Colonic mucosa (tissue), 4 donors: ENCODE measurements at places on chromosomes 3 and 15.

DNA sequence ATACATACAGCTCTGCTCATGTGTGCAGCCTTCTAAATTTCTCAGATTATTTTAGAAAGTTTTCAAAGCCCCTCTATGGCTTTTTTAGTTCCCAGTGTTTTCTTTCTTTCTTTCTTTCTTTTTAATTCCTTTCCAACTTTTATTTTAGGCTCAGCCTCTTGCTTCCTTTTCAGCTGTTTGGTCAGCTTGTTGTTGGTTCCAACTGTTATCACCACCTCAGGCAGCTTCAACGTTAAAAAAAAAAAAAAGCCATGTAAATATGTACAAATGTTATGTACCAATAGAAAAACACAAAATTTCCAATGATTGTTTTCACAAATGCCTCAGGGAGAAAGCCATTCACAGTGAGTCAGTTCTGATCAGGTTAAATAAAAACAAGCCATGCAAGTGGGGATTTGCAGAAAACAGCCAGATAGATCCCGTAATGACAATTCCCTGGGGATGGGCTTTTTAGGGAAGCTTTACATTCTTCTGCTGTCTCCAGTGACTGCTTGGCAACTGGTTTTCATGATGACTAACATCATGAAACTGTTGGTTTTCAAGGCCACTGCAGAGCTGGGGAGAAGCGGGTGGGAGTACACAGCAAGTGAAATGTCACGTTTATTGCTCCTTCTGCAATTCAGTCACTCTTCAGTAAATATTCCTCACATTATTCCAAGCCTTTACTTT, 908.4 kb downstream of the EPHA3 start:
- H3K27ac ChIP-seq: no peak overlapping the region
- H3K4me1 ChIP-seq: no peaks in the 10 kb centered on the region
- no peaks in the 10 kb centered on the region for H3K27me3 ChIP-seq
- no peak for DNase-seq
- no peak overlapping the region for H3K4me3 ChIP-seq

DNA sequence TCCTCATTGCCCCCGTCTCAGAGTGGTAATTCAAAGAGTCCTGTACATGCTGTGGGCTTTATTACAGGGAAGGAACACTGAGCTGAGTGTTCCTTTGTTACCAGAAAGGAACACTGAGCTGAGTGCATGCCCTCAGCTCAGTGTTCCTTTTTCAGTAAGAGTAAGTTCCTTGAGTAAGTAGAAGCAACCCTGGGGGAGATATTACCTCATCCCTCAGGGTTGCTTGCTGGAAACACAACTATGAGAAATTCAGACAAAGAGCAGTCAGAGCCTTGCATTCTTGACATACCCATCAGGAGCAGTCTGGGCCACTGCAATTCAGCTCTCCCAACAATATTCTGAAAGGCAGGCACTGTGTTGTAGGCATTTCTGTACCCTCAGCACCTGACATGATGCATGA, 17.0 kb downstream of the CHRM5 start:
- no peak overlapping the region for H3K27ac ChIP-seq
- H3K4me1 ChIP-seq: no peaks in the 10 kb centered on the region
- no peaks in the 10 kb centered on the region for H3K36me3 ChIP-seq
- H3K4me3 ChIP-seq: no peak overlapping the region
- DNase-seq: no peak
- no peaks in the 10 kb centered on the region for H3K27me3 ChIP-seq

DNA sequence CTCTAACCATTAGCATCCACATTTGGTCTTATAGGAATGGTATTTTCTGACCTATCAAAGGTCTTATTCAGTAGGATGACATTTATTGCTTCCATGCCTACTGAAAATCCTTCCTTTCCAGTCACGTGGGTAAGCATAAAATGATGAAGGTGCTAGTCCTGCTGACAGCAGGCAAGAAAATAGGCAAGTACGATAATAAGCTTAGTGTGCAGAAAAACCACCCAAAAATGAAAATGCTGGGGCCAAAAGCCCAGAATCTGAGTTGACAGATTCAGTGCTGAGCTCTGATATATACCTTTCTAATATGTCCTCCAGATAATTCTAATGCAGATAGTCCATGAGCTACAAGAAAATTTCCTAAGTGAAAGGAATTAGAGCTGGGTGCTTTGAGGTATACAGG, 194.8 kb downstream of the WDR72 start:
- no peaks in the 10 kb centered on the region for H3K4me1 ChIP-seq
- no peak overlapping the region for H3K27ac ChIP-seq
- no peak for DNase-seq
- no peaks in the 10 kb centered on the region for H3K27me3 ChIP-seq
- no peaks in the 10 kb centered on the region for H3K36me3 ChIP-seq

DNA sequence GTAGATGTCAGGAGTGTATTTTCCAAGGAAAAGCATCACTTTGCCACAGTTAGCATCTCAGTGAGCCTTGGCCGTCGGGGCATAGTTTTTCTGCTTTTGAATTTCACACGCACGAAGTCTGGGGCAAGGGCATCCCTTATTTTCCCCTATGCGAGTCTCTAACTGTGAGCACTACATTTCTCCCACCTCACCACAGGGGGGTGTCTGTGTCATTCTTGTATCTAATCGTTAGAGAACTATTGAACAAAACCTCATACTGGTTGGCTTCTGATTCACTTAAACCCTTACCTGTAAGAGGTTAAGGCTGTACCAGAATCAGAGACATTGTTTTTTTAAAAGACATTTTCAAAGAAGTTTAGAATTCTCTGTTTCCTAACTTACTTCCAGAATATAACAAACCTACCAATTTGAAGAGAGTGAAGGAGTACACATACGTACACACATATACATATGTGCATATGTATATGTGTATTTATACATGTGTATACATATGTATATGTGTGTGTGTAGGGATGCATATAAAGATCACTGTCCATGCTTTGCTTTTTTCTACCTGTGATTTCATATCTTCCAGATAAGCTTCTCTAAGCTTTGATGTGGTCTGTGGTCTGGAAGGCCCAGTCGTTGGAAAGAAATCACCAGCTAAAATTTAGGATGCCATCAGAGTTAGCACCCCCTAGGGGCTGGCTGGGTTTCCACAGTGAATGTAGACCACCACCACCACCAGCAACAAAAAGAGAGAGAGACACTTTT, 49.4 kb downstream of the MYZAP start:
- H3K36me3 ChIP-seq: no peaks in the 10 kb centered on the region
- no peak overlapping the region for H3K4me3 ChIP-seq
- peaks cover 3% of the 10 kb centered on the region for H3K4me1 ChIP-seq

GRCh38 chr15:73628976-73629797, 4.0 kb downstream of the NPTN start:
- DNase-seq: no peak
- H3K4me3 ChIP-seq: no peak overlapping the region
- no peaks in the 10 kb centered on the region for H3K27me3 ChIP-seq
- no peaks in the 10 kb centered on the region for H3K36me3 ChIP-seq
- peaks cover 26% of the 10 kb centered on the region for H3K4me1 ChIP-seq

DNA sequence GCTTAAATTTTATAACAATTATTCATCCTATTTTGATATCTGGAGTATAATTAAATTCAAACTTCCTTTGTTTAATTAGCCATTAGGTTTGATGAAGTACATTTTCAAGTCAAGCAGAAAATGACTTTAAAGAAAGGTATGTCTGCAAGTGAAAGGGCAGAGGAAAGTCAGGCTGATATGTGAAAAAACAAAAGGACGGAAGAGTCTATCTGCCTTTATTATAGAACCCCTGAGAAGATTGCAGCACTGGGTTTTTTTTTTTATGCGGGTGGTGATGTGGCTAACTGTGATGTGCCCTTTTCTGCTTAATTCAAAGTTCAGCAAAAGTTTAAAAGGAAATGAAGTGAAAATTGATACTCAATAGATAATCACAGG, 83.2 kb downstream of the COL8A1 start:
- no peak for DNase-seq
- no peak overlapping the region for H3K4me3 ChIP-seq
- no peak overlapping the region for H3K27ac ChIP-seq
- H3K4me1 ChIP-seq: no peaks in the 10 kb centered on the region
- H3K36me3 ChIP-seq: no peaks in the 10 kb centered on the region

GRCh38 chr3:127718245-127718915, 45.6 kb downstream of the ABTB1 start:
- no peak overlapping the region for H3K27ac ChIP-seq
- DNase-seq: no peak
- no peaks in the 10 kb centered on the region for H3K4me1 ChIP-seq
- H3K4me3 ChIP-seq: no peak overlapping the region

- no peaks in the 10 kb centered on the region for H3K36me3 ChIP-seq
- H3K4me1 ChIP-seq: no peaks in the 10 kb centered on the region
- H3K27me3 ChIP-seq: no peaks in the 10 kb centered on the region
- no peak overlapping the region for H3K27ac ChIP-seq
- no peak overlapping the region for H3K4me3 ChIP-seq
- DNase-seq: peak; percentile 22
Measured at GRCh38 chr3:17412950-17413530, 329.4 kb downstream of the TBC1D5 start.

GRCh38 chr15:38658431-38658830, 93.8 kb upstream of the RASGRP1 start:
- no peak for DNase-seq
- H3K36me3 ChIP-seq: no peaks in the 10 kb centered on the region
- H3K4me1 ChIP-seq: no peaks in the 10 kb centered on the region
- no peak overlapping the region for H3K27ac ChIP-seq

DNA sequence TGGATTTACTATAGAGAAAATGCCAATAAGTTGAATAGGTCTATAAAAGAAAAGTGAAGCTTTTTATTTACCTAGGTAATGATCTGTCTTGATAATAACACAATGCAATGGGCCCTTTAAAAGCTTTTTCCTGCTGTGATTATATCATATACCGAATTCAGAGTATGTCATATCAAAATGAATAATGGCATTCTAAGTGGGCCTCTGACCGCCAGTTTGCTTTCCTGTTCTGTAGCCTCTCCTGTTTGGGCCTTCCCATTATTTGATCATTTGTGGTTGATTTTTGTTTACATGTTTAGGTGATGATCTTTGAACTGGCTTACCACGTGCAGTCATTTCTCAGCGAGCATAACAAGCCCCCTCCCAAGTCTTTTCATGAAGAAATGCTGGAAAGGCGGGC, 14.9 kb downstream of the EIF2AK4 start:
- peaks cover 4% of the 10 kb centered on the region for H3K36me3 ChIP-seq
- DNase-seq: no peak
- no peaks in the 10 kb centered on the region for H3K4me1 ChIP-seq
- H3K27me3 ChIP-seq: no peaks in the 10 kb centered on the region
- no peak overlapping the region for H3K27ac ChIP-seq
- H3K4me3 ChIP-seq: no peak overlapping the region

DNA sequence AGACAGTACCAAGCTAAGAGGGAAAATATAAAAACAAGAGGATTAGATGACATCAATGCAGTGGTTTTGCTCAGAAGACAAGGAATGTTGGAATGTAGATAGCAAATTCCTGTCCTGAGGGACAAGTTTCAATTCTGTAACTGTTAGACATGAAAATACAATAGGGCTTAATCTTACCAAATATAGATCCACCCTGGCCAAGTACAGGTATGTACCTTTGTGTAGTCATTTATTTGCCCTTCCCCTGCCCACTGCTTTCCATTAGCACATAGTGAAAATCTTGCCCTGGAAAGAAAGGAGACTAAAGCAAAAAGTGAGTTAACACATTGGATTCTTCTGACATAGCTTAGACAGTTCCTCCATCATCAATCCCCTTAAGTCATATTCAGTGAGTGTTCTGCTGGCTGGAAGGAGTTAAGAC, 389.0 kb upstream of the THBS1 start:
- H3K36me3 ChIP-seq: no peaks in the 10 kb centered on the region
- H3K4me3 ChIP-seq: no peak overlapping the region
- DNase-seq: no peak
- H3K27ac ChIP-seq: no peak overlapping the region
- H3K4me1 ChIP-seq: no peaks in the 10 kb centered on the region

GRCh38 chr15:76465728-76466127, 129.2 kb downstream of the ISL2 start:
- no peaks in the 10 kb centered on the region for H3K4me1 ChIP-seq
- no peak for DNase-seq
- no peaks in the 10 kb centered on the region for H3K36me3 ChIP-seq
- no peak overlapping the region for H3K27ac ChIP-seq
- no peak overlapping the region for H3K4me3 ChIP-seq
- H3K27me3 ChIP-seq: no peaks in the 10 kb centered on the region

- no peaks in the 10 kb centered on the region for H3K27me3 ChIP-seq
- H3K27ac ChIP-seq: no peak overlapping the region
- H3K36me3 ChIP-seq: no peaks in the 10 kb centered on the region
Measured at GRCh38 chr3:99502871-99503270, 135.5 kb upstream of the COL8A1 start.

DNA sequence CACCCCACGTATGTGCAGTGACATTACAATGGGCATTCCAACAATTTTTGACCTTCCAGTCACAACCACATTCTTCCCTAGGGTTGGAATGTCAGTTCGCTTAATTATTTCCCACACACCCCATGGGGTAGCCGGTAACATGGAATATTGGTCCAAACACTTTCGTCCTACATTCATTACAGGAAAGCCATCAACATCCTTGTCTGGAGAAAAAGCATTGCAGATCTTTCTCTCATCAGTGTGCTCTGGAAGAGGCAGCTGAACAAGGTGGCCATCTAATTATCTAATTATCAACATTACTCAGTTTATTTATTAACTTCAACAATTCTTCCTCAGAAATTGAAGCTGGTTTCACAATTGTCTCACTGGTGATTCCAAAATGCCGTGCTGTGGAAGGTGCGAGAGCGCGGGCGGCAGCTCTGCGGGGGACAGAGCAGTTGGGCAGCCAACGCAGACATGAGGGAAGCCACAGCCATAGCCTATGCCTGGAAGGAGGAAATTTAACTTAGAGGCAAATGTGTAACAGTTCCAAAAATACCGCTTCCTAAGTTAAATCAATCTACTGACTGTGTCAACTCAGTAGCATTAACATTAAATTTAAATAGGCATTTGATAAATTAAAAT, 1158.9 kb upstream of the EPHA6 start:
- no peaks in the 10 kb centered on the region for H3K27me3 ChIP-seq
- no peaks in the 10 kb centered on the region for H3K36me3 ChIP-seq
- H3K4me3 ChIP-seq: no peak overlapping the region
- no peak for DNase-seq
- no peak overlapping the region for H3K27ac ChIP-seq

DNA sequence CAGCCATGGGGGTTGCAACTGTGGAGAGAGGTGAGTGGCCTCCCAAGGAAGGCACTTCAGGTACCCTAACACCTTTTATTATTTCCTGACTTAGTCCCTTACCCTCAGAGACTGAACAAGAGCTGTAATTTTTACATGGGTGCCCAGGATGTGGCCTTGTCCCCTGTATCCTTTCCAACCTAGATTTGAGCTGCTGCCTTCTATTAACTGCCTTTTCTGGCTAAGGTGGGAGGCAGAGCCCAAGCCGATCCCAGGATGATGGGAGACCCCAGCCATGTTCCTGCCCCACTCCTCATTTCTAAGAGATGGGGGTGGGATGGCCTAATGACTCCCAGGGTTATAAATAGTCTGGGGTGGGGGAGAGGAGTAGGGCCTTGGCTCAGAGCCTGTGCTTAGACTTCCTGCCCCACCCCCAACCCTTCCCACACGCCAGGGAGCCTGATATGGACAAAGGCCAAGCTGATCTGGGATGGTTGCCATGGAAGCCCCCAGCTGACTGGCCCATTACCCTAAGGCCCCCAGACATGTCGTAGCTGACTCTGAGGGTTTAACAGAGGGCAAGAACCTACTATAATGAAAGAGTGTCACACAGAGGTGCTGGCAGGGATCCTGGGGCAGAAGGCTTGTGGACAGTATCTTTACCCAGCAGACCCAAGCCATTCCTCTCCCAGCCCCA, 1.9 kb downstream of the KLHDC8B start:
- peak overlapping the region; percentile 57 for H3K4me3 ChIP-seq
- no peaks in the 10 kb centered on the region for H3K4me1 ChIP-seq
- H3K27me3 ChIP-seq: no peaks in the 10 kb centered on the region
- DNase-seq: no peak

- no peaks in the 10 kb centered on the region for H3K27me3 ChIP-seq
- H3K36me3 ChIP-seq: no peaks in the 10 kb centered on the region
Measured at GRCh38 chr15:41950127-41950483, 22.3 kb downstream of the EHD4 start.
